ENCODE measurements at places on chromosomes 3 and 15.

GRCh38 chr15:36358094-36358493 is 221.3 kb upstream of the CDIN1 start:
- DNase-seq: no peak

GRCh38 chr3:105130911-105131310 is 235.8 kb upstream of the ALCAM start:
- DNase-seq: no peak

GRCh38 chr3:133448478-133449122 is 48.7 kb downstream of the BFSP2 start:
- DNase-seq: no peak

- no peak for DNase-seq
Measured at GRCh38 chr3:112900113-112900512, 53.4 kb upstream of the CD200R1L start.

All from stimulated activated CD8-positive, alpha-beta memory T cell treated with anti-CD3 and anti-CD28 coated beads, Interleukin-15, amount 100 ng/mL, for 1 hour (primary cell).